Esophagus squamous epithelium (tissue), 5 donors: ENCODE measurements at places on chromosomes 7 and 10.

DNA sequence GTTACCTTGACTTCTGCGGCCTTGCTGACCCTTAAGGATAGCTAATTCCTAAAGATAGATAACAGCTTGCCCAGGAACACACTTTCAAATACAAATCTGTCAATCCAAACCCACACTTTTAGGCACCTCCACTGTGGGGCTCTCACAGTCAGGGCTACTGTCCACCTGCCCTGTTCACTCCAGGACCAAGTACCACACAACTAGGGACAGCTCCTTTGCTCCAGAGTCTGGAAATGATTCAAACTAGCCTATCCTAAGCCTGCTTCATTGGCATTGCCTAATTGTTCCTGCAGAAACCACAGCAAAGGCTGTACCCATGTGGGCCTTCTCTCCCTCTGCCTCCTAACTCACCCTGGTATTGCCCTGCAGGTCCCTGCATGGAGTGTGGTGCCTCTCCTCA is 538.9 kb upstream of the IGFBP3 start:
- no peak overlapping the region for H3K4me3 ChIP-seq
- no peaks in the 10 kb centered on the region for H3K36me3 ChIP-seq
- H3K27me3 ChIP-seq: no peaks in the 10 kb centered on the region

- H3K36me3 ChIP-seq: no peaks in the 10 kb centered on the region
- H3K4me3 ChIP-seq: no peak overlapping the region
- H3K27ac ChIP-seq: no peak overlapping the region
- H3K27me3 ChIP-seq: no peaks in the 10 kb centered on the region
- no peak for DNase-seq
Measured at GRCh38 chr7:20894806-20895205, 108.1 kb upstream of the SP8 start.

- peaks cover 44% of the 10 kb centered on the region for H3K36me3 ChIP-seq
- H3K27me3 ChIP-seq: no peaks in the 10 kb centered on the region
- peaks cover 66% of the 10 kb centered on the region for H3K4me1 ChIP-seq
- peak overlapping the region; percentile 80 for H3K27ac ChIP-seq
- no peak for DNase-seq
Measured at GRCh38 chr10:119670717-119671116, 19.5 kb downstream of the BAG3 start.

DNA sequence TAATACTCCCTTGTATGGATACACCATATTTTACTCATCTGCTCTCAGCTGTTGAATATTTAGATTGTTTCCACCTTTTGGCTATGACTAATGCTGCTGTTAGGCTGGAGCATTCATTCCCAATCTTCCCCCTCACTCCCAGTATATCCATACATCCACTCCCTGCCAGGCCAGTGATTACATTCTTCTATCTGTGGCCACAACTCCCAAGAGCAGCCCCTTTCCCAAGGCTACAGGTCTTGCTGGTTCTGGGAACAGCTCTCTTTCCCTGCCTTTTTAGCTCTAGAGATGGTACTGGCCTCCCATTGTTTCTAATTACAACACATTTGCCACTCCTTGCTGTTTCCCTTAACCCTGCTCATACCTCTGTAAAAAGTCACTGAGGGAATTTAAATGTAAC is 28.2 kb downstream of the SFR1 start:
- no peak for DNase-seq
- no peak overlapping the region for H3K27ac ChIP-seq
- no peaks in the 10 kb centered on the region for H3K4me1 ChIP-seq
- no peak overlapping the region for H3K4me3 ChIP-seq
- H3K27me3 ChIP-seq: no peaks in the 10 kb centered on the region

DNA sequence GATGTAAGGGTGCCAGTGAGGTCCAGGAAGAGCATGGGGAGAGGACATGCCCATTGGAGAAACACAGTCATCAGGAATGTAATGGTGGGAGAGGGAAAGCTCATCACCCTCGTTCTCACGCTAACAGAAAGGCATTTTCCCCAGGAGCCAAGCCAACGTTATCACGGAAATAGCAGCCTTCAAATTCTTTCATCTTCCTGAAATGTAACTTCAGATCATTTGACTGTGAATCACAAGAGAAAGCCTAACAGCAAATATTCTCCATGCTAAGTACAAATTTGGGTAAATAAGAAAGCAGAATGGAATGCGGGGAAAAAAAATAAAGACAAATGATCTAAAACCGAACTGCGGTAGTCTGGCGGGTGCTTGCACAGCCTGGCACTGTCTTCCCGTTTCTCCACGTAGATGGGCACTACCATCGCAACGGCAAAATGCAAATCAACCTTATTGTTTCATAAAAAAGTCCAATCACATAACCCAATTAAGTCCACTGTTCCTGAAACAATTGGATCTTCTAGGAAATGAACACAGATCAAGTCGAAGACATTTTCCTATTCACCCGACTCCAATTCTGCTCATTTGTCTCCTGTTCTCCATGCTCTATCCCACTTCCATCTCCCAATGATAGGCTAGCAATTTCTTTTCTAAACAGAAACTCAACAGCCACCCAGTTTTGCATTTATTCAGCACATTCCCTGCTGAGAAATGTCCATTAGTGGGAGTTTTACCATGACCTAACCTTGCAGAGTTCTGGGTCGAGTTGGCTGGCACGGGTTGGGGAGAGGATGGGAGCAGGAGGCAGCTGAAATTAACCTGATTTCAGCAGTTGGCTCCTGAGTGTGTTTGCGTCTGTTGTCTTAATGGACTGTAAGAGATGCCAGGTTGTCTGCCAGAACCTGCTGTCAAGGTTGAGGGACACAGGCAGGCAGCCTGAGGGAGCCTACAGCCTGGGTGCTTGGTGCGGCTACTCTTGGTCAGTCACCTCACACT is 74.6 kb upstream of the FRMD4A start:
- H3K4me3 ChIP-seq: no peak overlapping the region
- no peaks in the 10 kb centered on the region for H3K27me3 ChIP-seq
- no peaks in the 10 kb centered on the region for H3K4me1 ChIP-seq
- no peak overlapping the region for H3K27ac ChIP-seq
- no peak for DNase-seq

GRCh38 chr7:137684776-137685175 is 162.0 kb downstream of the DGKI start:
- H3K4me1 ChIP-seq: no peaks in the 10 kb centered on the region
- no peaks in the 10 kb centered on the region for H3K27me3 ChIP-seq
- H3K4me3 ChIP-seq: no peak overlapping the region
- H3K27ac ChIP-seq: no peak overlapping the region
- H3K36me3 ChIP-seq: no peaks in the 10 kb centered on the region

- no peaks in the 10 kb centered on the region for H3K4me1 ChIP-seq
- H3K36me3 ChIP-seq: no peaks in the 10 kb centered on the region
- H3K4me3 ChIP-seq: no peak overlapping the region
- no peak for DNase-seq
- no peaks in the 10 kb centered on the region for H3K27me3 ChIP-seq
- no peak overlapping the region for H3K27ac ChIP-seq
Measured at GRCh38 chr7:98687111-98687751, 70.1 kb downstream of the NPTX2 start.
